ENCODE measurements at places on chromosomes 11 and 22. TPM values are rescaled to one million over a fixed set of nuclear protein-coding genes. Genes with fewer than 3 reads are reported as not detected.

- no peak for DNase-seq
These were observed 78.7 kb downstream of the HORMAD2 start for GRCh38 chr22:30158744-30159500.

USP2 gene
- total RNA-seq, result 0.41 TPM

LRRC32 gene
- 177 TPM for total RNA-seq

DNA sequence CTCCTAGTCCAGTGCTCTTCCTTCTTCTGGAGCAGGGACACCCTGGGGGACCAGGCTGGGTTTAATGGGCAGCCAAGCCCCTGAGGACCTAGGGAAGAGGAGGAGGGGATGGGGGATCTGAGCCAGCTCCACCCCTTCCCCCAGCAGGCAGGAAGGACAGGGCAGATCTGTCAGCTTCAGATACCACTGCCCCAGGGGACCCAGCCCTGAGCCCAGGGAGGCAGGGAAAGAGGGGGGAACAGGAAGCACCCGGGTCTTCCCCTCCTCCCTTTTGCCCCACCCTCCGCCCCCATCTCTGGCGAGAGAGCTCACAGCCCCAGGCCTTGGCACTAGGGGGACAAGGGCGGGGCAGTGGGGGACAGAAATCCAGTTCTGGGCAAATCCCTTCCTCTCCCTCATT is 11.7 kb upstream of the SOX10 start:
- DNase-seq, result no peak

DNA sequence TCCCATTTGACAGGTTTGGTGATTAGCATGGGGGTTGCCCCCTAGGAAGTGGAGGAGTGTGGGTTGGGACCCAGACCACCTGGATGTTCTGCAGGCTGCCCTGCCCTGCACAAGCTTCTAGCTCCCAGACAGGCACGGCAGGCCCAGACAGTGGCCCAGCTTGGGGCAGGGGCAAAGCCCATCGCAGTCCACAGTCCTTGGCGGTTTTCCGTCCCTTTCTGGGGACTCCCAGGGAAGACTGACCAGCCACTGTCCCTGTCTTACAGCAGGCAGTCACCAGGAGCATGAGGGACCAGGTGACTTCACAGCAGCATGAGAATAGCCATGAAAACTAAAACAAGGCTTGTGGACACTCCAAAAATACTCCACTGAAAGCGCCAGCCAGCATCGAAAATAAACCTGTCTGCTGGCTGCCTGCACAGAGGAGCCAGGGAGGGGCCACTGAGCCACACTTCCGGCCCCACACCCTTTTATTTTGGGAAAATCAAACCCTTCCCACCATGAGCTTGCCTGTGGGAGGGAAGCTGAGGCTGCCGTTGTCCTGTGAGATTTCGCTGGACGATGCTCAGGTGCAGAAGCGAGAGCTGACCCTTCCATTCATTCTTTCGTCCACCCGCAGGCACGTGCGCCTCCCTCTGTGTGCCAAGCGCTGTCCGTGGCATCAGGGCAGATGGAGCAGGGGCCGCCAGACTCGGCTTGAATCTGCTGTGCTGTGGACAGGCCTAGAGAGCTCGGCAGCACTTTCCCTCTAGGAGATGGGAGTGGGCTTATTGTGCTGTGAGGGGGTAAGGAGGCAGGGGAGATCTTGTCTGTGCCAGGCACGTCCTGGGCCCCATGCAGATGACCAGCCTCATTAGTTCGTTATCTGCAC is 28.0 kb downstream of the FADD start:
- DNase-seq, result no peak

- DNase-seq, result no peak
These were observed 117.3 kb downstream of the ETS1 start for GRCh38 chr11:128470081-128470480.

- no peak for DNase-seq
These were observed 41.1 kb downstream of the UBASH3B start for GRCh38 chr11:122696662-122697061.

JHY gene
- 4.4 TPM for total RNA-seq

DNA sequence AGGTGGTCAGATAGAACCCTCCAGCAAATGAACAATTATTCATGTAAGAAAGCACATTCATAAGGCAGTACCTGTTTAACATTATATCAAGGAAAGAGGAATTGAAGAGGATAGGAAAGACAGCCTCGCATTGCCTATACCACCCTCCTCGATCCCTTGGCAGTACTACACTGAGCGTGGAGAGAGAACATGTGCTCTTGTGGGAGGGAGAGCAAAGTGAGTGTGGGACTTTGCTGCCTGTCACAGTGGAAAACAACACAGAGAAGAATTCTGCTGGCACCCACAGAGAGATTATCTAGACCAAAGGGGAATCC is 17.5 kb upstream of the DDX10 start:
- DNase-seq, result no peak

DNA sequence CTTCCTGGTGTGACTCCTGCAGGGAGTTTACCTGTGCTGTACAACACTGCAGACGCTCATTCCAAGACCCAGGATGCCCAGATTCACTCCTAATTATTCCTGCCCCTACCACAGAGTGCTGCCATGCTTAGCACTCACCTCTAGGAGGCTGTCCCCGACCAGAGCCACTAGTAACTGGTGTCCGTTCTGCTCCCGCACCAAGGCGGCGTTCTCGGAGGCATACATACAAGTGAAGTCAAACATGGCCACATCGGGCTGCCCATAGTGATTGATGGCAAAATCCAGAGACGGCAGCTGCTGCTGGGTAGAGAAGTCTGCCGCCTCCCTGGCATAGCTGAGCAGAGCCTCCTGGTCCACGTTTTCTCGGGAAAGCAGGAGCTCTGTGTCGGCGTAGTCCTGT is 122.3 kb upstream of the BID start:
- DNase-seq, result no peak

SMCO4 gene
- total RNA-seq, result 12.6 TPM

- DNase-seq, result no peak
These were observed 3.3 kb downstream of the ADORA2A start for GRCh38 chr22:24430431-24431308.

- DNase-seq, result no peak
These were observed 137.6 kb downstream of the CD44 start for GRCh38 chr11:35276396-35277145.

GRCh38 chr11:36467012-36467411 is 43.1 kb downstream of the TRAF6 start:
- no peak for DNase-seq

DNAJB13 gene
- total RNA-seq, result not detected

- DNase-seq, result no peak
These were observed 169.8 kb downstream of the DSCAML1 start for GRCh38 chr11:117627259-117627658.

Data from glomerular endothelial cell (primary cell).